Coronary artery (tissue), 2 donors: ENCODE measurements at places on chromosomes 7 and 10.

GRCh38 chr10:133031541-133032125, 56.1 kb upstream of the ADGRA1 start:
- no peak for DNase-seq

DNA sequence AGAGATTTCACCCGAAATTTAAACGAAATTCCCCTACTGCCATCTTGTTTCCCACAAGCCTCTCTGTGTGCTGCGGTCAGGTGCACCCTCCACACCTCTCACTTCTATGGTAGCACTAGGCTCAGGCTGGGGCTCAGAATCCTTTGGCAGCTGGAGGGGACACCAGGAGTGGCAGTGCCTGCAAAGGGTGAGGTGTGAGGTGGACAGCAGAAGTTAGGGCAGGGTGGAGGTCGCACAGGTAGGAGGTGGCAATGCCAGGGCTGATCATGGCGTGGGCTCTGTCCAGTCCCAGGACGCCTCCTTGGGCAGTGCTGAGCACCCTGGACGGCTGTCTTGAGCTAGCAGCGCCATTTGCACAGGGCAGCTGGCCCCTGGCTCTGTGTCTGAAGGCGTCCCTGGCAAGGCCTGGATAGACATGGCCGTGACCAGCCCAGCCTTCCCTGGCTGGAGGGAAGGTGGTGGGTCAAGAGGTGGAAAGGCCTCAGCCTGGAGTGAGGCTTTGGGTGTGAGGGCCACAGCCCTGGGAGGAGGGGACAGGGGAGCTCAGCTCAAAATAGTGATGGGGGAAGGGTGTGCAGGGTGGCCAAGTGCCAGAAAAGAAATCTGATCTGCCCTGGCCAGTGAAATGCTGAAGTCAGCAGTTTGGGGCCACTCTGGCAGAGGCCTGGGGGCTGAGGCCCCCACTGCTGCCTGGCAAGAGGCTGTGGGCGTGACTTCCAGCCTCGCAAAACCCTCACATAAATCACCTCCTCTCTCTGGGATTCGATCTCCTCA, 40.0 kb downstream of the ZCCHC24 start:
- DNase-seq, result no peak

- peak; percentile 45 for DNase-seq
Observed at GRCh38 chr7:131745390-131746248, 189.2 kb upstream of the PODXL start.

GRCh38 chr10:15760681-15761080, 41.0 kb upstream of the ITGA8 start:
- DNase-seq, result no peak

- DNase-seq, result no peak
Observed at GRCh38 chr7:115679976-115680375, 350.6 kb downstream of the TFEC start.

- DNase-seq, result no peak
Observed at GRCh38 chr10:73625004-73625883, 16.0 kb downstream of the MYOZ1 start.

DNA sequence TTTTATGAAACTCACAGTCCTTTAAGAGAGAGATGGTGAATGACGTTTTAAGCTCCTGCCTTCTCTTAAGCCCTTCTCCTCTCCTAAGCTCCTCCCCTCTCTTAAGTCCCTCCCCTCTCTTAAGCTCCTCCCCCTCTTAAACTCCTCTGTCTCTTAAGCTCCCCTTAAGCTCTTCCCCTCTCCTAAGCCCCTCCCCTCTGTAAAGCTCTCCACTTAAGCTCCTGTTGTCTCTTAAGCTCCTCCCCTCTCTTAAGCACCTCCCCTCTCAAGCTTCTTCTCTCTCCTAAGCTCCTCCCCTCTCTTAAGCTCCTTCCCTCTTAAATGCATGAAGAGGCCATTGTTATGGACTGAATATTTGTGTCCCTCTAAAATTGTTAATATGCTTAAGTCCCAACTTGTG, 1180.6 kb upstream of the AUTS2 start:
- DNase-seq, result no peak

- no peak for DNase-seq
Observed at GRCh38 chr10:80260295-80261243, 28.9 kb downstream of the MAT1A start.

- no peak for DNase-seq
Observed at GRCh38 chr7:42096681-42097561, 140.1 kb downstream of the GLI3 start.

DNA sequence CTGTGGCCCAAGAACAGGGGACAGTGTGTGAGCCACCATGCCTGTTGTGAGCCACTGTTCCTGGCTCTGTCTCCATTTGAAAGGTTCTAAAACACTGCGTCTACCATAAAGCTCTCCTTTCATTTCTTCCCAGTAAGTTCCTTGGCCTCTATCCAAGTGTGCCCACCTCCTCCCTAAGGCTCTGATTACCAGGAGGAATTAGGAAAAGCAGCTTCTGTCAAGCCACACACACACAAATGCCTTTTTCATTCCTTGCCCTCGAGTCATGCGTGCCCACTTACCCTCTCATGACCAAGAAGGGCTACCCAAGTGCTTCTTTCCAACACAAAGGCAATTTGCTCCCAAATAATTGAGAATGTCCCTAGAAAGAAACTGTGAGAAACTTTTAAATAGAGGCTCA, 70.8 kb upstream of the PARD3 start:
- DNase-seq, result no peak

DNA sequence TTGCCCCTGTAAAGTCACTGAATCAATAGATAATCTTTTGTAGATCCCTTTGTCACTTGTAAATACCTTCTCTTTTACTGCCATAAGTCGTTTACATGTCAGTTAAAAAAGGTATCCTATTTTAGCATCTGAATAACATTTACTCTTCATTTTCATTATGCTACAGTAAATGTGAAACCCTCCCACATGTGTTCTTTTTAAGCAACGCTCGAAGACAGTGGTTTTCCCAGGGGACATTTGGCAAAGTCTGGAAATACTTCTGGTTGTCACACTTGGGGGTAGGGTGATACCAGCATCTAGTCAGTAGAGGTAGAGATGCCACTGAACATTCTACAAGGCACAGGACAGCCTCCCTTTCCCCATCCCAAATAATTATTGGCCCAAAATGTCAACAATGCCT, 23.7 kb downstream of the ATAD1 start:
- DNase-seq, result no peak

DNA sequence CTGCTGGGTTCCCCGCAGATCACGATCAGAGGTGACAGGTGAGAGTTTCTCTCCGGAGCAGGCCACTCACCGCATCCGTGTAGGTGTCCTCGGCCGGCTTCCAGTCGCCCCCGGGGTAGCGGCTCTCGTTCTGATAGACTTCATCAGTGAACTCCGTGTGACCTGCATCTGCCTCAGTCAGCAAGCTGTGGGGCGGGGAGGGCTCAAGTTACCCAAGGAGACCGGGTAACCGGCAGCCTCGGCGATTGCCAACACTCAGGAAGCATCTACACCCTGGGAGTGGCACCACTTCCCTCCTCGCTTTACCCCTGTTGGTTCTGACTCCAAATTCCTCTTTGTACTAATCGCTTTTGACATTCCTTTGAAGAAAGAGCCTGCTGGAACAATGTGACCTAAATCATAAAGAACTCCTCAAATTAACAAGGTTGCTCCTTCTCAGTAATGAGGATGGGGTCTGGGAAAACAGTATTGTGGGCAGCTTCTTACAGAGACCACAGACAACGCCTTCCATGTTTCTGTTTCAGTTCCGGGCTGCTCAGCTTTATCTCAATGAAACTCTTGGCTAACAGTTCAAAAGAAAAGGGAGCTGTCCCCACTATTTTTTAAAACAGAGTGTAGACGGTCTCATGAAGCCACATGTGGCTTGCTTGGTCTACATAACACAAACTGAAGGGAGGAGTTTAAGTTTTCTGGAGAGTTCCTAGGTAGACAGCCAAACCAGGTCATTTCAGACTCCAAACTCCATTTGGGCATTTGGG, 118.1 kb downstream of the MYOF start:
- no peak for DNase-seq

DNA sequence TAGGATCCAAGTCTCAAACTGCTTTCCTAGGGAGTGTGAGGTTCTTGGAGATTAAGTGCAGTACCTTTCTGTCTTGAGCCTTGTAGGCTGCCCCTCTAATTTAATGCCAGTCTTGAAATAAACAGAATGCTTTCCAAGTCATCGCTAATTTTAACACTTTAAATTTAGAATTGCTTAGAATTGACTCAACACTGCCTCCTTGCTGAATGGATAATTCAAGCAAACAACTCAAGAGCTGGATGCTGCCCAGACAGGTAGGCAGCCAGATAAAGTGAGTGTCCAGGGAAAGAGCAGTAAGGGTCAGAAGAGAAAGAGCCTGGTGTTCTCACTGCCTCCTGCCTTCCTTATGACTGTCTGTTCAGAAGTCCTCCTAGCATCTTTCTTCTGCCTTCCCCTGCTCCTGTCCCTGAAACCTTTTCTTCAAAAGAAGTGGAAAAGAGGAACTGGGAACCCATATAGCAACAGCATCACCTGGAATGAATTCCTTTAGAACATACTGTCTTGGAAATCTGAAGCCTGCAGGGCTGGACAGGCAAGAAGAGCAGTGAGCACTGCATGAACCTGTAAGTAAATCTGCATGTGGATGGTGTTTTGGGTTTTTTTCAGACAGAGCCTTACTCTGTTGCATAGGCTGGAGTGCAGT, 3.1 kb upstream of the GOT1 start:
- no peak for DNase-seq

- no peak for DNase-seq
Observed at GRCh38 chr10:79088176-79088575, 19.4 kb downstream of the ZMIZ1 start.

- no peak for DNase-seq
Observed at GRCh38 chr10:46992803-46993561, 81.8 kb downstream of the PTPN20 start.

GRCh38 chr10:121183236-121183635, 332.1 kb downstream of the WDR11 start:
- no peak for DNase-seq

DNA sequence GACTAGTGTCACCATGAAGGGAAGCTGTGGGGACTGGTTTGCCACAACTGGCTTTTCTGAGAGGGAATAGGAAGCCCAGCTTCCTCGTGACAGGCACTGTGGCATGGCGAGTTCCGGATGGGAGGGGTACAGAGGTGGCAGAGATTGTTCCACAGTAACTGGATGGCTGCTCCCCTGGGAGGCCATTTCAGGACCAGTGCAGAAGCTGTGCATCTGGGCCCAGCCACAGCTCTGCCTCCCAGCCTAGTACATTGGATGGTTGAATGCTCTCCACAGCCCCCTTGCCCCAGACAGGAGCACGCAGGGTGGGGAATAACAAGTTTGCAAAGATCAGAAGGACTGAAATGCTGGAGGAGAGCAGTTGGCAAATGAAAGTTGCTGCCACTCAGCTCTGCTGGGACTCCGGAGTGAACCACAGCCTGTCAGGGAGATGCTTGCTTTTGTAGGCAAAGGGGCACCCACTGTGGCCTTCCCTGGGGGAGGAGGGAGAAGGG, 51.8 kb downstream of the GSDME start:
- DNase-seq, result peak; percentile 65

DNA sequence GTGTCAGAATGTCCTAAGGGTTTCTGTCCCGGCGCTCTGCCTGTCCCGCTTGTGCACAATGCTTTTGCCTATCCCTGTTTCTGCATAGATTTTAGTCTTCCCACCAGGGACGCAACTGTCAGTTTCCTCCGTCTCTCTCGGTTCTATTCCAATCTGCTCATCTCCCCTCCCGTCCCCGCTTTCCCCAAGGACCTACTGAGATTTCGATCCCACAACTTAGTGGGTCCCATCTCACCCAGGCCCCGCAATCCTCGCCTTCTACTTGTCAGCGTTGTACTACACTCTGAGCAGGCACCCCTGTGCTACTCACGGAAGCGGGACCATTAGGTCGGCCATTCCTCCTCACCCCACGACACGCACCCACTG, 519 bp upstream of the ZNF655 start:
- DNase-seq, result no peak

DNA sequence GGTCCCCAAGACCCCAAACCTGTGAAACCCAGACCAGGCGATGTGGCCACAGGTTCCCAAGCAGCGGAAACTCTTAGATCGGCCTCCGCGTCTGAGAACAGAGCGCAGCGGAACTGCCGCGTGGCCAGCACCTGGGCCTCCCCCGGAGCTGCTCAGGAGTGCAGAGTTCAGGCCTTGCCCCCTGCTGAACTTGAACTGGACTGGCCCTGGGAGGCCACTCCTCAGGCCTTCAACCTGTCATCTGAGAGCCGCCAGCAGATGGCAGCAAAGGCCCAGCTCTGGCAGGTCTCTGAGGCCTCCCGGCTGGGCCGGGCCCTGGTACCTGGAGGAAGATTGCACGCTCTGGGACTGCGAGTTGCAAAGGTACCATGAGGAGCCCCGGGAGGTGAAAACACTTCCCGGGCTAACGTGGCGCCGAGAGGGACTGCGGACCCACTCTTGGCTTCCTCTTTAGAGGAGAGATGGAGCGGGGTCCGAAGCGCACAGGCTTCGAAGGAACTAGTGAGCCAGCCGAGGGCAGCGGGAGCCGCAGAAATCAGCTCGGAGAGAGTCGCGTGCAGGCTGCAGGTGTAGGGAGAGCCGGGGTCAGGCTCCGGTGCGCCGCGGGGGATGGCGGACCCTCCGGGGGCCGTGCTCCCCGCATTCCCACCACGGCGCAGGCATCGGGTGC, 89.2 kb downstream of the PAXIP1 start:
- DNase-seq, result peak; percentile 81

DNA sequence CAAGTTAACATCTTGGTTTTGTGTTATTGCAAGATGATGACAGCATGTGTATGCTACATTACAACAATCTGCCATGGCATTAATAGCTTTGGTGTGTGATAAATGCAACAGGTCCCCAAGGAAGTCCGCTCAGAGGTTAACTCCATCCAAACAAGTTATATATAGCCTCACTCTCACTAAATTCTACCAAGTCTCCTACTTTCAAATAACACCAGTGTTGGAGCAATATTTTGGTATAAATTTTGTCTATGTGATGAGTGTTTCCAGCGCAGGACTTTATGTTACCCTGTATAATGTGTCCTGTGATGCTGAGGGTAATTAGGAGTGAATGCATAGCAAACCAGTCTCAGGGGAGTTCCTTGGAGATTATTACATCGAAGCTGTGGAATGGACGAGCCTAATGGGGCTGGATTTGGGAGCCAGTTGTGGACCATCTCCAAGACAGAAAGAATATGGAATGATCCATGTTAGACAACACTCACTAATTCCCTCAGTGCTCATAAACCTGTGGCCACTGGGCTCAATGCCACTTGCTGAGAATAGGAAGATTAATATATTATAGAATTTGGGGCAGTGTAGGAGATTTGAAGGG, 127.6 kb upstream of the CXCL12 start:
- DNase-seq, result no peak

DNA sequence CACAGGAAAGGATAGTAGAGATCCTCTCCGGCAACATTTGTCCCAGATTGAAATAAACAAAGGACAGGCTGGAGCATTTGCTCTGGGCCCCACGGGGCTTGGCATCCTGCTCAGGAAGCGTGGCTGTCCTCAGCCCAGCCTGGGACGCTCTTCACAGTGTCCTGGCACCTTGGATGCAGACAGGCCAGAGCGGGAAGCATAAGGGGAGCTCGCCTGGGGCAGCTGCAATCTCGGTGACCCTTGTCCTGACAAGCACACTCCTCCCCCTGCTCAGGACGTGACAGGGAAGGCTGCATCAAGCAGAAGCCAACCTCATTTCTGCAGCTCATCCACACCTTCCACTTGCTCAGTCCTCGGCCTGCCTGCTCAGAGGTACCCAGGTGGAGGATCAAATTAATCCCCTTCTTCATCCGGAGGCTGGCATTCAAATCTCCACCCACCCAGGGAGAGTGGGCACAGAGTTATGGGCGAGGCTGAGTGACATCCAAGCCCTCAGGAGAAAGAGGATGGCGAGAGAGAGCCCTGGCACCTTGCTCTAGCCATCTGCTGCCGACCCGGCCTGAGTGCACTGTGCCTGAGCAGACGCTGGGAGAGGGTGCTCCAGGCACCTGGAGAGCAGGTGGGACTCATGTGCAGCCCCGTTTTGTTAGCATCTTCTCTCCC, 47.6 kb downstream of the ABRAXAS2 start:
- DNase-seq, result no peak
